ENCODE measurements at places on chromosomes 6 and 20. TPM values are rescaled to one million over a fixed set of nuclear protein-coding genes. Genes with fewer than 3 reads are reported as not detected.

Gene RAD21L1
- polyA plus RNA-seq, result not detected

Gene SIRT5
- 13.5 TPM for polyA plus RNA-seq

Gene LY86
- not detected for polyA plus RNA-seq

Gene PLN
- not detected for polyA plus RNA-seq

Gene VEGFA
- polyA plus RNA-seq, result 3.5 TPM

Gene ECT2L
- 0.31 TPM for polyA plus RNA-seq

Gene RAET1E
- polyA plus RNA-seq, result 0.34 TPM

Gene GSTA3
- polyA plus RNA-seq, result not detected

Gene RAB44
- not detected for polyA plus RNA-seq

Gene DDO
- polyA plus RNA-seq, result 2.1 TPM

Gene HLA-DPB1
- 112 TPM for polyA plus RNA-seq

Gene BFSP1
- 0.38 TPM for polyA plus RNA-seq

Gene SLC26A8
- 2.9 TPM for polyA plus RNA-seq

Gene SLC22A1
- 0.55 TPM for polyA plus RNA-seq

Gene REM1
- polyA plus RNA-seq, result not detected

Gene ZSCAN16
- 0.43 TPM for polyA plus RNA-seq

Gene BHLHE23
- not detected for polyA plus RNA-seq

Gene FAM229B
- polyA plus RNA-seq, result 167 TPM

Measured in Purkinje cell (primary cell).